ENCODE measurements at places on chromosomes 6 and 20. TPM values are rescaled to one million over a fixed set of nuclear protein-coding genes. Genes with fewer than 3 reads are reported as not detected.

DNA sequence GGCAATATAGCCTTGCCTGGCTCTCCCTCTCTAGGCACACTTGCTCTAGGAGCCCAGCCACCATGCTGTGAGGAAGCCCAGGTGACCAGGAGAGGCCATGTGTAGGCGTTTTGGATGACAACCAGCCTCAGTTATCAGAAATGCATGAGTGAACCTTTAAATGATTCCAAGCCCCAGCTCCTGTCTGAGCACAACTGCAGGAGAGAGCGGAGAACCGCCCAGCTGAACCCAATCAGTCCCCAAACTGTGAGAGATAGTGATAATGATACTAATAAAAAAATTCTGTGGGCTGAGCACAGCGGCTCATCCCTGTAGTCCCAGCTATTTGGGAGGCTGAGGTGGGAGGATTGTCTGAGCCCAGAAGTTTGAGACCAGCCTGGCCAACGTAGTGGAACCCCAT, 83.8 kb upstream of the TOX2 start:
- DNase-seq: no peak

DNA sequence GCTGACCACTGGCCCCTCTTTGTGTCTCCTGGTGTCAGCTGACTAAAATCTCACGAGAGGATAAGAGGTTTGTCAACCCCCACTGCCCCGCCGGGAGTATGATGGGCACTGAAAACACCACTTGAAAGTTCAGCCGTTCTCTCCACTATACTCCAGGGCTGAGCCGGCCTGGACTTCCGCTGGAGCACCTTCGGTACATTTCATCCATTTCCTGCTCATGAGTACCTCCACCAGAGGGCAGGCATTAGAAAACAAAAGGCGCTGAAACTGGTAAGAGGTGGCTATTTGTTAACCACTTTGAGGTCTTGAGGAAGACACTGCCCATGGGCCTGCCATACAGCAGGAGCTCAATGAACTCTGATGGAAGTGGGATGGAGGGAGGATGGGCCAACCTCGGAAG, 17.9 kb upstream of the ANKRD60 start:
- no peak for DNase-seq

GRCh38 chr20:8183526-8183925, 51.5 kb downstream of the PLCB1 start:
- no peak for DNase-seq

- DNase-seq: no peak
These were observed 135.4 kb upstream of the ECI2 start for GRCh38 chr6:4270776-4271175.

GGTLC1 gene
- total RNA-seq: not detected

- no peak for DNase-seq
These were observed 989 bp downstream of the FITM2 start for GRCh38 chr20:44309763-44310663.

DNA sequence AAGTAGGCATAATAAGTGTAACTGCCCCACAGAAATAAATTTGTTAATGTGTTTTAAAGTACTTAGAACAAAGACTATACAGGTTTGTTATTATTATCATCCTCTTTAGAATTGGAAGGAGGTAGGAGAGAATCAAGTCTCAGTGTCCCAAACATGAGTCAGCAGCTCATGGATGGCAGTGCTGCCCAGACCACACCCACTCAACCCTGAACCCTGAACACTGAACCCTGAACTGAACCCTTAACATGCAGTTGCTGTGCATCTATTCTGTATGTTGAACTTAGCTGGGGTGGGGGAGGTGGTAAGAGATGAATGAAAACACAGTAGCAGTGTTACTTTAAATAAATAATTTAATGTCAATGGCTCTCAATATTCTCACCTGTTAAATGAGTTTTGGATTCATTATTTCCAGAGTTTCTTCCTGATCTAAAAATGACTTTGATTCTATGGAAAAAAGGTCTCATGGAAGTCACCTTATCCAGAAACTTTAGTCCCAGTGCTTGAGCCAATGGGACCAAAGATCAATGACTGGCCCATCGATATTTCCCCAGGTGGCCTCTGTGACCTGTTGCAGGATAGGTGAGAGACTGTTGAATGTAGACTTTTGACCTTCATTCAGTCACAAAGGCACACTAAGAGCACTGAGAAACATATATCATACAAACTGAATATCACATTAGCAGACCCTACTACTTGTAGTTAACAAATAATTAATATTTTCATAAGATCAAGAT, 3.1 kb upstream of the ANKRD66 start:
- no peak for DNase-seq

GRCh38 chr6:119207971-119208725, 129.7 kb upstream of the FAM184A start:
- DNase-seq: no peak

DNA sequence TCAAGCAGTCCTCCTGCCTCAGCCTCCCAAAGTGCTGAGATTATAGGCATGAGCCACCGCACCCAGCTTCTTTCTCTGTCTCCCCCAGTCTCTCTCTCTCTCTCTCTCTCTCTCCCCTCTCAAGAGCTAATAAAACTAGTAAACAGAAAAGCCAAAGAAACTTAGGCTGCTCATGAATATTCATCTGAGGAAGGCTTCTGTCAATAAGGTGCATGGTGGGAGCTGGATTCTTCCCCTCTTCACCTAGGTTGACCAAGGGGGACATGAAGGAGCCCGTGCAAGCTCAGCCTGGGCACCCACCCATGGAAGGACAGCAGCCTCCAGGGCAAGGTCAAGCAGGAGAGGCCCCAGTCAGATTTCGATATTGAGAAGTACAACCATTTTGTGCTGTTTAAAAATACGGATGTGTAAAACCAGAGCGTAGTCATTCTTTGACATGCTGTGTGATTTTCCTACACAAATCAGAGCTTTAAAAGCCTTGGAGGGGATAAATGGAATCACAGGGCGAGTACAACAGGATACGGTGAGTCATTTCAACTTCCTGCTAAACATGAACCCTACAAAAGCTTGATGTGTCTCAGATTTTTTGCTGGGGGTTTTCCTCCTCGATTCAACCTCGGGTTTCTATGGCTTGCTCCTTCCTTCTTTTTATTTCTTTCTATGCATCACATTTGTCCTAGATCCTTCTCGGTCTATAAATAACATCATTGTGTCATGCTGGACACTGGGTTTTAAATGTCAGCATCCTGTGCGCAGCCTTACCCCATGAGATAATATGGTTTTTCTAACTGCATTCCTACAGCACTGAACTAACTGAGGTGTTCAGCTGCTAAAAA, 368.9 kb upstream of the JARID2 start:
- no peak for DNase-seq

LPA gene
- total RNA-seq: 2.5 TPM

GRCh38 chr20:51095633-51096521, 73.0 kb upstream of the KCNG1 start:
- DNase-seq: no peak

- DNase-seq: no peak
These were observed 15.1 kb upstream of the FOXC1 start for GRCh38 chr6:1594445-1595200.

DNA sequence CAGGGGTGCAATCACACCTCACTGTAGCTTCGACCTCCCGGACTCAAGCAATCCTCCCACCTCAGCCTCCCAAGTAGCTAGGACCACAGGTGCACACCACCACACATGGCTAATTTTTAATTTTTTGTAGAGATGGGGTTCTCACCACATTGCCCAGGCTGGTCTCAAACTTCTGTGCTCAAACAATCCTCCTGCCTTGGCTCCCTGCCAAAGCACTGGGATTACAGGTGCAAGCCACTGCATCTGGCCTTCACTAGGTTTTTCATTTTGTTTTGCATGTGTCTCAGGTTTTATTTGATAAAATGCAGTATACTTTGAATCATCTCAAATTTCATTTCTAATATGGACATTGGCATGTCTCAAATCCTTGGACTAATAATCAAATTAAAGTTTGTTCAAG, 98.7 kb downstream of the SLC16A10 start:
- DNase-seq: no peak

FBXO9 gene
- 78.3 TPM for total RNA-seq

DNA sequence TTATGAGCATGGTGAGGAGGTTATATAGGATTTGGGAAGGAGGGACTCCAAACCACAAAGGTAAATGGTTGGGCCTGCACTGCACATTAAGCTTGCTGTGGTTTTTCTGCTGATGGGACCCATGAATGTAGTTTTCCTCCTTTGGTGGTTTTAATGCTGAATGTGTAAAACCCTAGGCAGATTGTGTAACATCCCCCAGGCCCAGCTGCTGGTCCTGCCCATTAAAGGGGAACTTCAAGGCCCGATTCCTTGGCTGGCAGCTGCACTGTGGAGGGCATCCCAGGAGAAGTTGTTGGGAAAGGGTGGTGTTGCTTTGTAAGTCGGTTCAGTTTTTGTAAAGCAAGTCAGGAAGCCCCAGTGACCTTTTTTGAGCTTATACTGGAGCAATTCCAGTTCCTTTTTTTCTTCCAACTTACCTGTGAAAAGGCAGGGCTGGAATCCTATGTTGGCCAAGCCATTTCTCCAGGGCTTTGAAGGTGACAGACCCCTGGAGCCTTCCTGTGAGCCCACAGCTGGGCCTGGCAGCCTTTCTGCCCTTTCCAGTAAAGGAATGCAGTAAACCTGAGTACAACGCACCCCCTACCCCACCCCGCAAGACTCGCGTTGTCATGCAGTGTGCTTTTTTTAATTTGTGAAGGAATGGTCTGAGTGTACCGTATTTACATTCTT, 43.1 kb upstream of the NAA20 start:
- DNase-seq: peak; percentile 75

DNA sequence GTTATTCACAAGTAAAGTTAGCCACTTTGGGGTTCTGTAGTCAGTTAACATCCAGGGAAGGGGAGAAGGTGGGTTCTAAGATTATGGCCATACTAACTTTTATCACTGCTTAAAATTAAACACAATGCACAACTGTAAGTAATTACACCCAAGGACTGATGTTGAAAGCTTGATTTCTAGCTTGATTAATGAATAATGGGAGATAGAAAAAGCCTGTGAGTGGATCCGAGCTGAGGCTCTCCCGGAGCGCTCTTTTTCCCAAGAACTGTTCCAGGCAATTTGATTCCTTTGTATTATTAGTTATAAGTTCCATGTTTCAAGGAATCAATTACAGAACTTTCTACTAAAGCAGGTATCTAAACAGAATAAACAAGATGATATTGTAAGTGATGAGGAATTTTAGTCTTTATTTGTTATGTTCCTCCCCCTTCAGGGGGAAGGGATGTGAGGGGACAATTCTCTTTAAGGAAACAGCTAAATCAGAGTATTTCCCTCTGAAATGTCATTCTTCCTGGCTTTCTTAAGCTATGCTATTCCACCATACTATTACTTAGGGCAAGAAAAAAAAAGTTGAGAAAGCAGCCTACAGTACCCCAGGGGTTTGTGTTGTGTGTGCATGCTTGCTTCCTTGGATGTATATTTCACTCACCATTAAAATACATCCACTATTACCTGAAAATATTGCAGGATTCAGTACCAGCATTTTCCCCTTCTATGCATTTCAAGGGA, 3.8 kb downstream of the TSHZ2 start:
- DNase-seq: no peak

Measured in ureter (tissue), 1 donor.